ENCODE measurements at places on chromosomes 11 and 22. TPM values are rescaled to one million over a fixed set of nuclear protein-coding genes. Genes with fewer than 3 reads are reported as not detected.
A peak's percentile ranks its signal among the peaks of the same experiment; 100 is the strongest.

DNA sequence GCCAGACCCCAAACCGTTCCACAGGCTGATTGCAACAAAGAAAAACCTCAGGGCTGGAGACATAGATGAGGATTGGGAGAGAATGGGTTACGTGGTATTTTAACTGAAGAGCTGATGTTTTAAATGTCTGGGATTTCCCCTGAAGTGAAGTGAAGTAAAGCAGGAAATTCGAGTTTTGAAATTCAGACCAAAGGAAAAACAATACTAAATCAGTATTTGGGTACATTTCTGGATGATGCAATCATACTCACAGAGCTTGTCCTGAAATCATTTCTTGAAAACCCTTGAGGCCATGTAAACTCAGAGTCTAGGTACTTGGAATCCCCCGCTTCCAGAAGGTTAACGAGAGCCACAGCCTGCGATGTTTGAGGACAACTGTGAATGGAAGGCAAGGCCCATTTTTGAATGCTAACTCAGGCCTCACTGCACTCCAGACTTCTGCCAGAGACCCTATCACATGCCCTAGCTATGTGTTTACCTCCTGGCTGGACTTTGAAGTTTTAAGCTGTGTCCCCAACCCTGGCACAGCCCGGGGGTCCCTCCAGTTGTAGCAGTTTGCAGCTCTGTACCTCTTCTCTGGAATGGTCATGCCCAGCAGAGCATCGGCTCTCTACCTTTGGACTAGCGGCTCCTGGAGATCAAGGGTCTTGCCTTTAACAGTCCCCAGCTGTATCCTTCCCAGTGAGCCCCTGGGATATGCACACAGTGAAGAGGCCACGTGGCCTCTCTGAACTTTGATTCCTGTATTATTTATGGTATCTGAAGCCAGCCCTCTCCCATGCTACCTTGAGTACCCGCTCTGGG, 5.4 kb upstream of the FTH1 start:
- H3K27ac ChIP-seq: peak overlapping the region; percentile 95
- H3K4me3 ChIP-seq: peak overlapping the region; percentile 66
- no peaks in the 10 kb centered on the region for H3K36me3 ChIP-seq
- H3K4me1 ChIP-seq: peaks cover 47% of the 10 kb centered on the region

Gene RCOR2
- 8.1 TPM for total RNA-seq

Gene TSGA10IP
- not detected for total RNA-seq

- no peak for DNase-seq
- H3K4me3 ChIP-seq: no peak overlapping the region
- H3K36me3 ChIP-seq: no peaks in the 10 kb centered on the region
- peaks cover 12% of the 10 kb centered on the region for H3K27me3 ChIP-seq
Observed at GRCh38 chr22:44270556-44270880, 42.2 kb downstream of the SHISAL1 start.

DNA sequence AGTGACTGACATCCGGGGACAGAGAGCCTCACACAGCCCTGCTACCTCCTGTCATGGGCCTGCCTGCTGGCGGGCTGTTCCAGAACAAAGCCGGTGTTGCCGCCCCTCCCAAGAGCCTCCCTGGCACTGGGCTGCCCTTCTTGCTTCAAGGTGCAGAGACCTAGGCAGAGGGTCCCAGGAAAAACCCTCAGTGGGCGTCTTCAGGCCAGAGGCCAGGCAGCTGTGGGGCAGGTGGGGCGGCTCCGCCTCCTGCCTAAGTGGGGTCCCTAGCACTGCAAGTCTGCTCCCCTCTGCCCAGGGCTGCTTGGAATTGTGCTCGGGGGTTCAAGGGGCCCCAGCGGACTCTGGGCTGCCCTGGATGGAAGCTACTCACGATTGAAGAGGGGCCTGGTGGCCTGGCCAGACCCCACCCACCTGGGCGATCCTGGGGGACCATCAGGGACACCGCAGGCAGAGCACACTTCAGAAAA, 20.4 kb upstream of the GNB1L start:
- peak overlapping the region; percentile 55 for H3K27ac ChIP-seq
- H3K4me1 ChIP-seq: peaks cover 5% of the 10 kb centered on the region
- DNase-seq: no peak
- H3K4me3 ChIP-seq: no peak overlapping the region

GRCh38 chr11:83293457-83293774, 7.2 kb upstream of the CCDC90B start:
- H3K4me3 ChIP-seq: no peak overlapping the region
- peaks cover 4% of the 10 kb centered on the region for H3K4me1 ChIP-seq
- DNase-seq: no peak
- peaks cover 4% of the 10 kb centered on the region for H3K27me3 ChIP-seq
- H3K27ac ChIP-seq: no peak overlapping the region
- no peaks in the 10 kb centered on the region for H3K36me3 ChIP-seq

- H3K27ac ChIP-seq: no peak overlapping the region
- H3K36me3 ChIP-seq: peaks cover 7% of the 10 kb centered on the region
- DNase-seq: no peak
- no peak overlapping the region for H3K4me3 ChIP-seq
- no peaks in the 10 kb centered on the region for H3K27me3 ChIP-seq
Observed at GRCh38 chr11:93169143-93169542, 28.6 kb downstream of the SLC36A4 start.

GRCh38 chr22:50505776-50506610, 1.5 kb downstream of the LMF2 start:
- H3K4me3 ChIP-seq: peak overlapping the region; percentile 93
- no peaks in the 10 kb centered on the region for H3K27me3 ChIP-seq
- H3K4me1 ChIP-seq: peaks cover 9% of the 10 kb centered on the region
- H3K27ac ChIP-seq: no peak overlapping the region

Gene KLHDC7B
- not detected for total RNA-seq

Gene CRYBA4
- 1.0 TPM for total RNA-seq

DNA sequence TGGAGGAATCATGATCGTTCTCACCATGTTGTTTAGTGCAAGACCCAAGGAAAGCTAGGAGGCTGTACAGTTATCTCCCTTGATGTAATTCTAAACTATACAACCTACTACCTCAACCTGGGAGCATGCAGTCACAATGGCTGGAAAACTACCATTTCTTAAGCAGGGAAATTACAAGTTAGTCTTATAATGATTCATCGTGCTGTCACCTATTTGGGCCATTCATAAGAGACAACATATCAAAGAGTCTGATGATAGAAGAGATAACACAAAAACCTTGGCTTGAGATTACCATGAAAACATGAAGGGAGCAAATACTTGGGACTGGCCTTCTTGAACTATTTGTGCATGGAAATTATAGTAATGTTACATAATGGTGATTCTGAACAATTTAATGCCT, 30.5 kb upstream of the BLID start:
- H3K27me3 ChIP-seq: peaks cover 4% of the 10 kb centered on the region
- no peak overlapping the region for H3K27ac ChIP-seq
- H3K4me3 ChIP-seq: no peak overlapping the region

GRCh38 chr11:102824556-102824955, 18.9 kb downstream of the MMP3 start:
- H3K27ac ChIP-seq: no peak overlapping the region
- no peak overlapping the region for H3K4me3 ChIP-seq
- H3K4me1 ChIP-seq: peaks cover 2% of the 10 kb centered on the region
- H3K27me3 ChIP-seq: no peaks in the 10 kb centered on the region

DNA sequence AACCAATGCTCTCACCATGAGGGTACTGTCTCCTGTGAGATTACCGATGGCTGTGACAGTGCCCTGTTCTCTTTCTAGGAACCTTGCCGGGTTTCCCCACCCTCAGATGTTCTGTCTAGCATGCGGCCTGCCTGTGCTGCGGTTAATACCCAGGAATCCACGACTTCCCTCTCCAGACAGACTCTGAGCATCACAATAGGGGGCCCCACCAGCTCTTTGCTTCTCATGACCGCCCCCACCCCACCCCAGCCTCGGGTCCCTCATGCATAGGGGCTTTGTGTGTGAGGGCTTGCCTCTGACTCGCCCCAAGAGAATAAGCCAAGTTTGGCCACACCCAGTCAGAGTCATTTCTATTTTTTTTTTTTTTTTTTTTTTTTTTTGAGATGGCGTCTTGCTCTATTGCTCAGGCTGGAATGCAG, 10.3 kb downstream of the PARVG start:
- no peak overlapping the region for H3K4me3 ChIP-seq
- no peak for DNase-seq
- H3K36me3 ChIP-seq: no peaks in the 10 kb centered on the region

DNA sequence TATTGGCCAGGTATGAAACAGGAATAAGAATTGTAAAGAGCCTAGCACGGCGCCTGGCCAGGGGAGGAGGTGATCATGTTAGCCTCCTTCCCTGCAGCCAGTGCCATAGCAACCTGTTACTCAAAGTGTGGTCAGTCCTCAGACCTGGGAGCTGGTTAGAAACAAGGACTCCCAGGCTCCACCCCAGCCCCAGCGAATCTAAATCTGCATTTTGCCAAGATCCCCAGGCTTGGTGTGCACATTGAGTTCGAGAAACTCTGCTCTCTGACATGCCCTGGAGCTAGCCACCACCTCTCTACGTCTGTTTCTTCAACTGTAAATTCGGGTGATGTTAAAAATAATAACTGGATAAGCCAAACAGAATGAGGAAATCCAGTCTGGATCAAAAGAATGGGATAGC, 56.1 kb upstream of the ALX4 start:
- no peaks in the 10 kb centered on the region for H3K36me3 ChIP-seq
- DNase-seq: no peak
- no peak overlapping the region for H3K4me3 ChIP-seq
- H3K27me3 ChIP-seq: peaks cover 29% of the 10 kb centered on the region

- no peaks in the 10 kb centered on the region for H3K36me3 ChIP-seq
- peak within 1 kb of the TSS; percentile 85 for H3K27ac ChIP-seq
- peaks cover 27% of the 10 kb centered on the region for H3K4me1 ChIP-seq
- peak within 1 kb of the TSS; percentile 91 for H3K4me3 ChIP-seq
- H3K27me3 ChIP-seq: peaks cover 2% of the 10 kb centered on the region
Observed at GRCh38 chr11:110296226-110297075, at the start of gene RDX. Gene RDX, minus strand, starts transcription at chr11:110296614. Its CDS starts 16,922 bp downstream, at chr11:110279692.

DNA sequence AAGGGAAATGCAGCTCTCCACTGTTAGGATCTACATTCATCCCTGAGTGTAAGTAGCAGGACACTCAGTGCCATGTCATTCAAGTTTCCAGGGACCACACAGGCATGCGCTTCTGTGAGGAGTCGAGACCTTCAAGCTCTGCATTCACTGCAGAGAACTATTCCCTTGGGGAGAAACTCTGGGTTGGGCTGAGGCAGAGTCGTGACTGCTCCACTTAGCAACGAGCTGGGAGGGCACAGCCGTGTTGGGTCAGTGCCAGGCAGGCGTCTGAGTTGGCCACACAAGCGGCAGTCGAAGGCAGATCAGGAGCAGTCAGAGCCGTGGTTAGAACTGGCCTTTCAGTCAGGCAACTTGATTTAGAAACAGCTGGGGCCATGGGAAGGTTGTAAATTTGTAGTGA, 14.7 kb downstream of the MPEG1 start:
- H3K36me3 ChIP-seq: peaks cover 59% of the 10 kb centered on the region
- DNase-seq: no peak
- H3K4me3 ChIP-seq: no peak overlapping the region
- no peak overlapping the region for H3K27ac ChIP-seq
- no peaks in the 10 kb centered on the region for H3K4me1 ChIP-seq

DNA sequence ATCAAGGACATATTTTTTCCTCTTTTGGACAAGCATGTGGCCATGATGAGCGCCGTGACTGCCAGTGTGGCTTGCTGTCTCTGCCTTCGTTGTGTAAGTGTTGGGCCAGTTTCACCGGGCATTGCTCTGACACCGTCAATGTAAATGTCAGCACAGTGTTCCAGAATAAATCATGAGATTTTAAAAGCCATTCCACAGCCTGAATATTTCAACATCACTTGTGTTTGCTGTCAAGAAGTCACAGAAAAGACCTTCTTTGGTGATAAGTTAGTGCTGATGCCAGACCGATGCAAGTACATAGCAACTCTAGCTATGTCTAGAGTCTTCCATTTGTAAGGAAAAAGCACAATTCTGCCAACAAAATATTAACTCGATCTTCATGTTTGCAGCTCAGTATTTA, 467.8 kb downstream of the TBC1D22A start:
- no peaks in the 10 kb centered on the region for H3K27me3 ChIP-seq
- no peak overlapping the region for H3K27ac ChIP-seq
- H3K4me3 ChIP-seq: no peak overlapping the region
- H3K36me3 ChIP-seq: no peaks in the 10 kb centered on the region
- no peaks in the 10 kb centered on the region for H3K4me1 ChIP-seq

Gene CDC42EP2
- 12.9 TPM for total RNA-seq

DNA sequence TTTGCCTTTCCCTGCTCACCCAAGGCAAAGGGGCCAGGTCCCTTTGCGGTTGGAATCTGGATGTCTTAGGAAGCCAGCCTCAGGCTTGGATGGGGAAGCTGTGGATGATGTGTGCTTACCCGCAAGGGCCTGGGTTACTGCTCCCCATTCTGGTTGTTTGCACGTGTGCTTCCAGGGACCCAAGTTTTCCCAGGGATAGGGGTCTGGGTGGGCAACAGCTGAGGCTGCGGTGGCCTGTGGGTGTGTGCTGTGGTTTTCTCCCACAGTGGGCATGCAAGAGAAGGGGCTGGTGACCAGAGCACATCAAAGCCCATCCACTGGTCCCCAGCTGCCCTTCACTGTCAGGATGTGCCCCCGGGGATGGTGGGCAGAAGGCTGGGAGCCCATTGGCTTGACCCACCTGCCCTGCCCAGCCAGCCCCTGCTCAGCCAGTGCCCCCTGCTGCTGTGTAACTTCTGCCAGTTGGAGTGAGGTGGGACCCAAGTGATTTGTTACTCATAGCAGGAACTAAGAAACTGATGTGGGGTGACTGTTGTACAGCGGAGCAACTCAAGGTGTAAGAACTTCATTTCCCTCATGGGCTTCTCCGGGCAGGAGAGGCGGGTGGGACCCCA, 3.3 kb downstream of the CAPN5 start:
- H3K4me3 ChIP-seq: no peak overlapping the region
- H3K36me3 ChIP-seq: no peaks in the 10 kb centered on the region

- H3K36me3 ChIP-seq: no peaks in the 10 kb centered on the region
- H3K27ac ChIP-seq: no peak overlapping the region
- H3K27me3 ChIP-seq: peaks cover 27% of the 10 kb centered on the region
- peak; percentile 50 for DNase-seq
- H3K4me3 ChIP-seq: no peak overlapping the region
- H3K4me1 ChIP-seq: peaks cover 5% of the 10 kb centered on the region
Observed at GRCh38 chr22:32336121-32336603, 21.5 kb upstream of the RFPL3 start.

DNA sequence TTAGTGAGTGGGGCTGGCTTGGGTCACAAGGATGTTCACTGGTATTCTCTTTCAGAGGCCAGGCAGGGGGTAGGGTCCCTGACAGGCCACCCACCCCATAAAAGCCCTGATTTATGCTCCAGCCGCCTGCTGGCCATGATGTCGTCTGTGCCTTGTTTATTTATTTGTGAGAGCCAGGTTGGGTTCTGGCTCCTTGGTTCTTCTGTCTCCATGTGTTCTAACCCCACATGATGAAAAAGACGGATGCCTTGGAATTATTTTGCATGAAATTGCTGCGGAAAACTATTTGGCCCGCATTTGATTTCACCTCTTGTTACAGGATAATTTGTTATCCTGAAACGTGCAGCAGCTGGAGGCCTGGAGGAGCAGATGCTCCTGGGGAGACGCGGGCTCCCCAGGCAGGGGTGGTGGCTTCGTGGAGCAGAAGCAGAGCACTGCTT, 46.3 kb upstream of the WNT11 start:
- no peak for DNase-seq
- peaks cover 11% of the 10 kb centered on the region for H3K27me3 ChIP-seq
- H3K36me3 ChIP-seq: no peaks in the 10 kb centered on the region

GRCh38 chr11:130023204-130023603, 20.6 kb upstream of the PRDM10 start:
- DNase-seq: no peak
- H3K4me1 ChIP-seq: peaks cover 4% of the 10 kb centered on the region
- no peaks in the 10 kb centered on the region for H3K36me3 ChIP-seq
- H3K4me3 ChIP-seq: peak overlapping the region; percentile 56
- no peaks in the 10 kb centered on the region for H3K27me3 ChIP-seq

Gene SCUBE1
- 42.8 TPM for total RNA-seq

GRCh38 chr11:27909386-27909785, 198.6 kb downstream of the KIF18A start:
- H3K27ac ChIP-seq: no peak overlapping the region
- no peak overlapping the region for H3K4me3 ChIP-seq
